ENCODE measurements at places on chromosomes 16 and 17.

GRCh38 chr17:78390241-78391050, 12.0 kb downstream of the PGS1 start:
- DNase-seq: peak; percentile 81

GRCh38 chr17:27530764-27531391, 74.6 kb downstream of the KSR1 start:
- peak; percentile 35 for DNase-seq

- DNase-seq: peak; percentile 49
These were observed 169.3 kb downstream of the ZFHX3 start for GRCh38 chr16:72878301-72879269.

DNA sequence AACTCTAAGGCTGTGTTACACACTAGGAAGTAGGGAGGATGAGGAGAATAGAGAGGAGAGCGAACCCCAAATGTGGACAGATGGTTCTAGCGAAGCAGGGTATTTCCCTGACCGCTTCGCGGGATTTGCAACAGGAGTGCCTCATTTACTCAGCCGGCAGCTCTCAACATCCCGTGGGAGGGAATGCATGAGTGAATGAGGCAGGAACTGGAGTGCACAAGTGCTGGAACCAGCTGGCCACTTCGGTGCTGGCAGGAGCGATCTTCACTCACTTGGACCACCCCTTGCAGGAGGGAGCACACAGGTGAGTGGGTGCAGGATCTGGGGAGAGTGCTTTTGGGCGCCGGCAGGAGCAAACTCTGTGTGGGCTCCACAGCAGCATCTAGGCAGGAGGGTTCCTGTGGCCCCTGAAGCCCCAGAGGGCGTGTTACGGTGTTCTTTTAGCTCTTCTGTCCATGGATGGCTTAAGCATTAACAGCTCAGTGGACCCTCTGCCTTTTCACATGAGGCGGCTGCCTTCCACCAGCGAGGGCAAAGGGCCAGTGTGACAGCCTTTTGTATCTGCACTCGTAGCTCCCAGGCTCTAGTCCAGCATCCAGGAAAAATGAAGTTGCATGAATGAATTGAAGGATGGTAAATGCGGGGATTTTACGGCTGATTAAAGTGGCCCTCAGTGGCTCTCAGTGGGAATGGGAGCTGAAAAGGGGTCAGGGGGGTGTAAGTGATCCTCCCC, 17.4 kb upstream of the ZNHIT3 start:
- DNase-seq: peak; percentile 11

- DNase-seq: no peak
These were observed 315.8 kb downstream of the HAPSTR1 start for GRCh38 chr16:9407206-9407758.

DNA sequence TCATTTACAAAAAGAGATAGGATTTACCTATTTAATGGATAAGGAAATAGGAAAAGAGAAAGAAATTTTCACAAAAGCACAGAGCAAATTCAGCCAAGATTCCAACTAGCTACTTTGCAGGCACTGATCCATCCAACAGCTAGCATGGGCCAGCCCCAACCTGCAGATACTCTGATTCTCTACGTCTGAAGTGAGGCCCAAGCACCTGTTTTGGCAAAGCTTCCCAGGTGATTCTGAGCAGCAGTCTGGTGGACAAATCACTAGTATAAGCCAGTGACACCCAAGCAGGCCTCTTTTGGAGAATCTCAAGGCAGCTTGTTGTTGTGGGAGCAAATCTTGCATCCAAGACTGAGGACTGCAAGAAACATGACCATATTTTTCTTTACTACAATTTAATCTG, 20.9 kb upstream of the CALB2 start:
- no peak for DNase-seq

DNA sequence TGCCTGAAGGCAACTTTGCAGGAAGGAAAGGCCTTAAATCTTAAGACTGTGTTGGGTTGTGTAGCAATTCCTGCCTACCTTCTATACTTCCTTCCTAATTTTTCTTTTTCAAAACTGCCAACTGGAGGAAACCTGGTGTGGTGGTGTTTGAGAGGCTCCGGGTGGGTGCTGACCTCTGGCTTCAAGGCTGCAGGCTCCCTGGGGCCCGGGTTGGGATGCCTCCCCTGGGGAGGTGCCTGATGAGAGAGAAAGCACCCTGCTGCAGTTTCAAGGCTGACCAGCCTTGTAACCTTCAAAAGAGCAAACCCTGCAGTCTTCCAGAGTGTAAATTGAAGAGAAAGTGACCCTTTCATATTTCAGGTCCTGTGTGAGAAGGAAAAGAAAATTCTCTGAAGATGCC, 55.9 kb downstream of the MSI2 start:
- DNase-seq: no peak

DNA sequence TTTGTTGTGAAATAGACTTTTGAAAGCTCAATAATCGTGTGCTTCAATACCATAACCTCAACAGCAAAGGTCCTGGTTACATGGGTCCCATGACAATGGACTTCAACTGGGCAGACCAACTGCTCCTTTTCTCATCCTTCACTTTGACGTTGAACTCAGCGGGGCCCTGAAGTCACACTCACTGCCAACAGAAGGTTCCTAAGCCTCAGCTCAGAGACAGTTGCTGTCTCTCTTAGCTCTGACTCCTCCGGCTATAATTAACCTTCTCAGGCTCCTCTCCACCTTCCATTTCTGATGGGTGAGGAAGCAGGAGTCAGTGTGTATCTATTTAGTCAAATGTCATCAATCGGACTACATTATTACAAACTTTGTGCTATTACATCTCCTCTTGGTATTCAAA, 23.8 kb downstream of the MPP3 start:
- DNase-seq: no peak
